ENCODE measurements at places on chromosomes 1 and 21.
A peak's percentile ranks its signal among the peaks of the same experiment; 100 is the strongest.

DNA sequence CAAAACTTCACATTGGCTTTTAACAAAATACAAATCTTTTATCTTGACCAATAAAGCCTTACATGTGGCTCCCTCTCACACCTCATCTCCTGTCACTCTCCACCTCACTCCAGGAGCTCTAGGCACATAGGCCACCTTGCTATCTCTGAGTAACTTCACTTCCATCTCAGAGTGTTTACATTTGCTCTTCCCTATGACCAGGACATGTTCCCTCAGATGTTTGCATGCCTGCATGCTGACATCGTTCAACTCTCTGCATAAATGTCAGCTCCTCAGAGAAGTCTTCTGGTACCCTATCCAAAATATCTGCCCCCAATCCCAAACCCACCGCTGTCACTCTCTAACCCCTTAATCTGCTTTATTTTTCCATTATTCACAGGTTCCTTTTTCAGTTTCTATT lies 110.9 kb downstream of the TOMM20 start:
- DNase-seq: peak; percentile 46

- DNase-seq: no peak
Observed at GRCh38 chr1:92219028-92219427, 1.3 kb downstream of the C1orf146 start.

DNA sequence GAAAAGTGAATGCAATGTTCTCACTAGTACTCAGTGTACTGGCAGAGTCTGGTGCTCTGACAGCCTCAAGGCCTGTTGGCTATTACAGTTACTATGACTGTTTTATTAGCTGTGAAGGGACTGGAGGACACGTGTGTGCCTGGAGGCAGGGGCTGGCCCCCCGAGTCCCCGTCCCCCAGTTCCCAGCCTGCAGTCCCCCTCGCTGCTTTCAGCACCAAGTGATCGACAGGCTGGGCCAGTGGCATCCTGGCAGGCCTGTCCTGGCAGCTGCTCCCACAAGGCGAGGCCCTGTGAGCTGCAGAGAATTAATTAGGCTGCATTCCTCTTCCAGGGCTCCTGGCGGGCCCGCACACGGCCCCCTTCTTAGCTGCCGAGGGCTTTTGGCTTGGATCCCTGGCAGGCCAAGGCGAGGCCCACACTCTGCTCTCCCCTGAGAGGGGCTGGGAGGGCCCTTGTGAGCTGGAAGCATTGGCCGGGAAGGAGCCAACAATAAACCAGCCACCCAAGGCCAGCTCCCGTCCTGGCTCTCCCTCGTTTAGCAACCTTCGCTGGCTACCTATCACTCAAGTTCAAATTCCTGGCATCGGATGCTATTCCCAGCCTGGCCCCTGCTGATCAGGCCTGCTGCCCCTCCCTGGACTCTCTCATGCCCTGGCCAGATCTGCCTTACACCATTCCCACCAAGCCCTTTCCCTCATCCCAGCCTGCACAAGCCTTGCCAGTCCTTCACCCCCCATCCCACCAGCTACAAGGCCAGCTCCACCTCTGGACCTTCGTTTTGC lies 9.8 kb downstream of the EDN2 start:
- peak; percentile 16 for DNase-seq

- peak; percentile 59 for DNase-seq
Observed at GRCh38 chr1:79497193-79497773, 490.8 kb upstream of the ADGRL4 start.

GRCh38 chr1:27380766-27381733 lies 2.1 kb downstream of the CD164L2 start:
- DNase-seq: no peak

Measured in GM23248 (cell line).